Midbrain (tissue), 1 donor: ENCODE measurements at places on chromosomes 11 and 22.

DNA sequence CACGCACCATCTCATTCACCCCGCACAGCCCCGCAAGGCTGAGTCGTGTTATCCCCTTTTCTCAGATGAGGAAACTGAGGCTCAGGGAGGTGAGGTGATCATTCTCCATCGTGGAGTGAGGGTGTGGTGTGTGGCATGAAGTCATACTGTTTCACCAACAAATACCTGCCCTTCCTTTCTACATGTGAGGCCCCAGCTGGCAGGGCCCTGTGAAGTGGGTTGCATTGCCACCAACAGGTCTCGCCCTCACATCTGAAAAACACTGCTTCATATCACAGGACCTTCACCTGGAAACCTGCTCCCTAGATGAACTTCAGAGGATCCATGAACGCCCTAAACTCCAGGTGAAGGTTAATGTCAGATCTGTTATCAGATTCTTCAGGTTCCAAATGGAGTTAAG is 4.3 kb downstream of the SSTR3 start:
- no peak for DNase-seq

DNA sequence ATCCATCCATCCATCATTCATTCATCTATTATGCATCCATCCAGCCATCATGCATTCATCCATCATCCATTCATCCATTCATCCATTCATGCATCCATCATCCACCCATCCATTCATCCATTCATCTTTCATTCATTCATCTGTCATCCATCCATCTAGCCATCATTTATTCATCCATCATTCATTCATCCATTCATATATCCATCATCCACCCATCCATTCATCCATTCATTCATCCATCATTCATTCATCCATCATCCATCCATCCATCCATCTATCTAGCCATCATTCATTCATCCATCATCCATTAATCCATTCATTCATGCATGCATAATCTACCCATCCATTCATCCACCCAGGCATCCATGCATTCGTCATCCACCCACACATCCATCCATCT is 1450.3 kb downstream of the TBC1D22A start:
- DNase-seq, result no peak

DNA sequence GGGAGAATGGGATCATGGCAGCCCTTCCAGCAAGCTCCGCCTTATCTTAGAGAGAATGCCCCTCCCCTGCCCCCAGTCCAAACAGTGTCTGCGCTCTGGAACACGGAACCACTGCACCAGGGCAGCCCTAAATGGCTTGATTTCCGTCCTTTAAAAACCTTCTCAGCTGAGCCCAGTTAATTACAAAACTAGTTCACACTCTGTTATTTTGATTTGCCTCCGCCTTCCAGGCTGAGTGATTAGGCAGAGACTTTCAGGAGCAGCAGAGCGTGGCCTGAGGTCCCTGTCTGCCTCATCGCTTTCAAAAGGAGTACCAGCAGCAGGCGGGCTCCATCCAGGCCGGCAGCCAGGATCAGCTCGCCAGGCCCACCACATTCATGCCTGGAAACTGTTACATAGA is 313.0 kb downstream of the BRD1 start:
- no peak for DNase-seq

DNA sequence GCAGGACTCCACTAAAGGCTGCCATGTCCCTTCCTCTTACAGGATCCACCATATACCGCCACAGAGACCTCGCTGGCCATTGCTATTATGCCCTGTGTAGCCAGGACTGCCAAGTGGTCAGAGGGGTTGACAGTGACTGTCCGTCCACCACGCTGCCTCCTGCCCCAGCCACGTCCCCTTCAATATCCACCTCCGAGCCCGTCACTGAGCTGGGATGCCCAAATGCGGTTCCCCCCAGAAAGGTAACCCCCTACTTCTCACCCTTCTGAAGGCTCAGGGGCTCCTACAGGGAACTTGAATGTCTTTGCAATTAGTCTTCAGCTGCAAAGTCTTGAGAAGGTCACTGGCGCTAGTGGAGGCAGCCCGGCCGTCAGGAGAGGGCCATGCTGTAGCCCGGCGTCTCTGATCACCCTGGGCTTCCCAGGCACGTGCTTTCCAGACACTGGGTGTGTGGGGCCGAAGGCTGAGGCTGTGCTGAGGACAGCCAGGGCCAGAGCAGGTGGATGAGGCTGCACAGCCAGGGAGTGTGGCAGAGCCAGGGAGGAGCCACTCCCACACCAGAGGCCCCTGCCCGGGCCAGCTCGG is 30.0 kb upstream of the MUC5B start:
- DNase-seq, result no peak

- DNase-seq, result no peak
Observed at GRCh38 chr22:47094861-47095330, 332.4 kb downstream of the TBC1D22A start.

GRCh38 chr11:120098503-120099020 is 39.4 kb downstream of the TRIM29 start:
- DNase-seq, result no peak

DNA sequence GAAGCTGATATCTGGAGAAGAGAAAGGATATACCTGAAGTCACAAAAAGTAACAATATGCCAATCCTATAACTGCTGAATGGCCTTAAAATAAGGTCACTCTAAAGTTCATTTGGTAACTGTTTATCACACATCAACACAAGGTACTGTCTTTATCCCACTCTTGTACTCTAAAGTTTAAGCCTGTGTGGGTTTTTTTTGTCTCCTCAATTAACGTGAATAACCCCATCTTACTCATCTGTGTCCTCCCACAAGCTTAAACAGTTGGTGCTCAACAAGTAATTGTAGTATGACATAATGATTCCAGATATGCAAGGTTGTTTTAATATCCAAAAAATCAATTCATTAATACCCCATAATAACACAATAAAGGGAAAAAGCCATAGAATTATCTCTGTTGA is 42.1 kb downstream of the PAK1 start:
- no peak for DNase-seq

DNA sequence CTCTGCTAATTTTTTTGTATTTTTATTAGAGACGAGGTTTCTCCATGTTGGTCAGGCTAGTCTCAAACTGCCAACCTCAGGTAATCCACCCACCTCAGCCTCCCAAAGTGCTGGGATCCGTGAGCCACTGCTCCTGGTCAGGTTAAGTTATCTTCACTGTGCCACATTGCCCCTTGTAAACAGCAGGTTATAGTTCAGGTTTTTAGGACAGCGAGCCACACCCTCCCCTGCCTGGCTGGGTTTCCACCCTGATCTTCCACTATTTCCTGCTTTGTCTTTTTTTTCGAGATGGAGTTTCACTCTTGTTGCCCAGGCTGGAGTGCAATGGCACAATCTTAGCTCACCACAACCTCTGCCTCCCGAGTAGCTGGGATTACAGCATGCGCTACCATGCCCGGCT is 16.1 kb downstream of the ACO2 start:
- DNase-seq, result no peak

DNA sequence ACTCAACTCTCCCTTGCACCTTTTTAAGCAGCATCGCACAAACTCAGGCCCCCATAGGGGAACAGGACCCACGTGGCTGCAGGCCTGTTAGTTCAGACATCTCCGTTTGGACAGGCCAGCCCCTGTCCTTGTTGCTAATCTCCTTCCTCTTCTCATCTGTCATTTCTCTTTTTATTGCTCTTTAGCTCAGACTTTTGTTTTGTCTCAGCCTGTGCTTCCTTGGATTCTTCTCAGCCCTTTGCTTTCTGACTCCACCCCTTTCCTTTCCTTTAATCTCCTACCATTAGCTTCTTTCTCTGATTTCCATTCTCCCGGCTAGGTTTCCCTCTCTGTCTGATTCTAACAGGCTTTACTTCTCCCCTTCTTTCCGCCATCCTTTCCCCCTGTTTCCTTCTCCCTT is 68.7 kb downstream of the SCN3B start:
- DNase-seq, result no peak

- DNase-seq, result no peak
Observed at GRCh38 chr11:4027746-4028145, 66.9 kb upstream of the RRM1 start.

DNA sequence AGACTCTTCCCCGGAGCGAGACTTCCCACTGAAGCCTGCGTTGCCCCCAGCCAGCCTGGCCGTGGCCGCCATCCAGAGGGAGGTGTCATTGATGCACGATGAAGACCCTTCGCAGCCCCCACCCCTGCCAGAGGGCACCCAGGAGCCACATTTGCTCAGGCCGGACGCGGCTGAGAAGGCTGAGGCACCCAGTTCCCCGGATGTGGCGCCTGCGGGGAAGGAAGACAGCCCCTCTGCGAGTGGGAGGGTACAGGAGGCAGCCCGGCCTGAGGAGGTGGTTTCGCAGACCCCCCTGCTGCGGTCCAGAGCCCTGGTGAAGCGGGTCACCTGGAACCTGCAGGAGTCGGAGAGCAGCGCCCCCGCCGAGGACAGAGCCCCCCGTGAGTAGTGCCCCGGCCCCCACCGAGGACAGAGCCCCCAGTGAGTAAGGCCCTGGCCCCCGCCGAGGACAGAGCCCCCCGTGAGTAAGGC is 6.4 kb downstream of the IRF7 start:
- no peak for DNase-seq

- no peak for DNase-seq
Observed at GRCh38 chr11:38990139-38990538, 2392.1 kb upstream of the RAG2 start.

GRCh38 chr22:46364341-46365165 is 29.0 kb downstream of the TRMU start:
- no peak for DNase-seq

DNA sequence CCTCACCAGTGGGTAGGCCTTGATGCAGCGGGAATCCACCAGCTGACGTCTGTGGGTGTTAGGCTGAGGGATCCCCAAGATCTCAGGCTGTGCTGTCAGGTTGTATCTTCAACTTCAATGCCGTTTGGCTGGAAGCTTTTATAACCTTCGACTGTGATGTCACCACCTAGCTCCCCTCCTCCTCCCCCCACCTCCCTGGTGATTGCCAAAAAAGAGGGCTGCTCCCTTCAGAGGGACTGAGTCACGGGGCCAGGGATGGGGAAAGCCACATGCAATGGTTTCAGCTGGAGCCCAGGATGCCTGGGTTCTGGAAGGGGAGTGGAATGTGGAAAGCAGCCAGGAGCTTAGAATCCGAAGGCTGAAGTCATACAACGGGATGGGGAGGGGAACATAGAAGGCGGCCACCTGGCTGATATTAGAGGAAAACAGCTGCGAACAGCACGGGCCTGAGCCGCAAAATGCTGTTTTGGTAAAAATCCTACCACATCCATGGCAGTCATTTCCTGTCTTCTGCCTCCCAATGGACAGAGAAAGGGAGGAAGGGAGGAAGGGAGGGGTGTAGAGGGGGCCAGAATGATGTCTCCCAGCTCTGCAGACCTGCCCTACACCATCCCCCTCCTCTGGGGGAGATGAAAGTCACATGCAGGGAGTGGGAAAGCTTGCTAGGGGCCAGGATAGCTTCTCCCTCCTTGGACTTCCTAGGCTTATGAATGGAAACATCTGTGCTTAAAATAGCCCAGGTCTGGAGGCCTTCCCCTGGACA is at the start of gene LRRN4CL:
Gene LRRN4CL, minus strand, starts transcription at position 110 of the 763 bp plus-strand sequence. CDS start 1,022 bp downstream, outside the sequence.
- DNase-seq, result no peak

DNA sequence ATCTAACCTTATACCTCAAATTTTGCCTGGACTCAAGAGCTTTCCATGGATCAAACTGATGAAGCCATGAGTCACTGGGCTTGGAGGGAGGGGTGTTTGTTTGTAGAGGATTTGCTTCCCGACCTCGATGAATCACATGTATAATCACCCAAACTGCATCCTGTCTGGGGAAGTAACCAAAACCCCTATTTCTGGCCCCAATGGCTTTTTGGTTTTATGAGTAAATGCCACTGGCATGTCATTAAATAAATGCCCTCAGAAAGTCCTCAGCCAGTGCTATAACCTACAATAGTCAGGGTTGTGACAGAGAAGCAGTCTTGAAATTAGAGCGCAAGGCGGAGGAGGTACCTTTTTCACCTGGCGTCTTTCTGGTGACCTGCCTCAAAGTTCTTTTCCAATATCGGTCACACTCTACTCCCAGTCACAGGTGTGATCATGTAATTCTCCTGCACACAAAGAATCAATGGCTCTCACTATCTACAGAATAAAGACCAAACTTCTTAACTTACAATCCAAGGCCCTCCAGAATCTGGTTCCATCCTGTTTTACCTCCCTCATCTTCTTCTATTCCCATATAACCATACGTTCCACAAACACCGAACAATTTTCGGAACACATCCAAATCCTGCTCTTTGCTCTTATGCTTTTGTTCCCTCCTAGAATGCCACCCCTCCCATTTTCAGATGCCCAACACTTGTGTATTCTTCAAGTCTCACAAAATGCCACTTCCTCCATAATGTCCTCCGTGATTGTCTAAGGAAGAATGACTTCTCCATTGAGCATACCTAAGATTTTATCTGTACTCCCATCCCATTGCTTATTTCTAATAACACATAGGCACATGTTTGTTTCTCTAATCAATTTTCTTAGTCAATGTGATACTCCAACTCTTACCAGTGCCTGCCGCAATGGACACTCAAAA is 81.3 kb upstream of the BLID start:
- no peak for DNase-seq

- DNase-seq, result no peak
Observed at GRCh38 chr11:10609636-10610035, 41.2 kb upstream of the LYVE1 start.

DNA sequence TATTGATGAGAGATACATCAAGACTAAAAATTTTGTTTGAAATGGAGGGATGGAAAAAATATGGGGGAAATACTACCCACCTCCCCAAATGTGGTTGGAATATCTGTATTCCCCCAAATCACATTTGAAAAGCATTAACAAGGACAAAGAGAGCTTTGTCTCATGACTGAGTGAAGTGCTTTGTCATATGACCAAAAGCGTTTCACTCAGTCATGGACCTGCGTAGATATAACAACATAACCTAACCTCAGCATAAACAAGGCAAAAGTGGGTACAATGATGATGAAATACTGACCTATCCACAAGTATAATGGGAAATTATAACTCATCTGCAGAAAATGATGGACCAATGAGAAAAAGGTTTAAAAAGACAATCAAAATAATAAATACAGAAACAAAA is 418.3 kb downstream of the TBC1D22A start:
- no peak for DNase-seq

DNA sequence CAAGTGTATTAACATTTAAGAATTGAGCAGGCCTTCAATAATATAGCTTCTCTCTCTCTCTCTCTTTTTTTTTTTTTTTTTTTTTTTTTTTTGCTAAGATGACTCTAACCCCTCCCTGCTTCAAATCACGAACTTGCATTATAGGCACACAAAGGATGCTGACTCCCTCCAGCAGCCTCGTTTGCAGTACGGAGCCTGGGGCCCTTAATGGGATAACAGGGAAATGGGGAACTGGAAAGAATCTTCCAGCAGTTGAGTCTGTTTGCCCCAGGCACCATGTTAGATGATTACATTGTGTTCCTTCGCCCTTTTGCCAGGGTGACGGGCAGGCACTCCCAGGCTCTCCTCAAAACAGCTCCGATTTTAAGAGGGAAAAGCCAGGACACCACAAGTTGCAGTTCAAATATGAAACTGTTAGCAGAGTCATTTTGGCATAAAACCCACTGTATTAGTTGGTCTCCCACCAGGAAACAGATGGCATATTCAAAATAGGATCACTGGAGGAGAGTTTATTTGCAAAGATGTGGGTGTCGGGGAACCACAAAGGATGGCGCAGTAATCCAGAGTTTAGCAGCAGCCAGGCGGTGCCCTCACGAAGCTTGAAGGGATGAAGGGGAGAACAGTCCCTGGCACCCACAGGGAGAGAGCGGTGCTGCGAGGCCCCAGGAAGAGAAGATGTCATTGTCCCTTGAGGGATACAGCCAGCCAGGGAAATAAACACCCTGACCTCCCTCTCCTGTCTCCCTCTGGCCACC is 26.5 kb upstream of the TREH start:
- DNase-seq, result peak; percentile 44
